Amniotic epithelial cell (primary cell): ENCODE measurements at places on chromosomes 6 and 20.
A peak's percentile ranks its signal among the peaks of the same experiment; 100 is the strongest.

DNA sequence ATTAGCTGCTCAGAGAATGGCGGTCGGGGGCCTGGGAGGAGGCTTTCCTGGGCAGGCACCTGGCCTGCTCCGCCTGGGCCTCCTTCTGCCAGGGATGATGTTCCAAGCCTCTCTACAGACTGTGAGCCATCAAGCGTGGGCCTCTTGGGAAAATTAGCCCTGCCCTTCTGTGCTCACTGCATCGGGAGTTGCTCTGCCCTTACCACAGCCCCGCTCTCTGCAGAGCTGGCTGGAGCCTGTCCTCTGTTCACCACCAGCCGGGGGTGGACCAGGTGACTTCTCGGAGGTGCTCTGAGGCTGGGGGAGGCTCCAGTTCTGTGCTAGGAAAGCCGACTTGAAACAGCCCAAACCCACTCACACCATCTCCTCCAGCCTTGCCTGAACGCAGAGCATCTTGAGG, 24.2 kb downstream of the MDGA1 start:
- DNase-seq = no peak

- peak; percentile 71 for DNase-seq
Observed at GRCh38 chr20:35463455-35464300, 8.3 kb downstream of the CEP250 start.

GRCh38 chr20:38094373-38094891, 60.9 kb downstream of the RPRD1B start:
- peak; percentile 74 for DNase-seq

DNA sequence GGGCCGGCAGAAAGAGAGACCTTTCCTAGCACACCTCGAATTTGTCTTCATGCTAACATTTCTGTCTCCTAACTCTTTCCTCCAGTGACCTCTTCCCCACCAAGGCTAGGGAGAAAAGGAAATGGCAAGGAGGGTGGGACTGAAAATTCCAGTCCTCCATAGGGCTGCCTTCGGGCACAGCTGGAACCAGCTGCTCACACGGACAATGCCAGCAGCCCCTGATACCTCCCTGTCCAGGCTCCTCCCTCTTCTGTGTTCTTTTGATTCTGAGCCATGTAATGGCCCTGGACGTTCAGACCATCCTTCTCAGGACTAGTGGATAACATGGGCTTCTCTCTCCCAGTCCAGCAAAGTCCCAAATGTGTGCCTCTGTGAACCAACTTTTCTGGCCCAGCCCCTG, 29.1 kb upstream of the PHACTR3 start:
- DNase-seq = no peak

DNA sequence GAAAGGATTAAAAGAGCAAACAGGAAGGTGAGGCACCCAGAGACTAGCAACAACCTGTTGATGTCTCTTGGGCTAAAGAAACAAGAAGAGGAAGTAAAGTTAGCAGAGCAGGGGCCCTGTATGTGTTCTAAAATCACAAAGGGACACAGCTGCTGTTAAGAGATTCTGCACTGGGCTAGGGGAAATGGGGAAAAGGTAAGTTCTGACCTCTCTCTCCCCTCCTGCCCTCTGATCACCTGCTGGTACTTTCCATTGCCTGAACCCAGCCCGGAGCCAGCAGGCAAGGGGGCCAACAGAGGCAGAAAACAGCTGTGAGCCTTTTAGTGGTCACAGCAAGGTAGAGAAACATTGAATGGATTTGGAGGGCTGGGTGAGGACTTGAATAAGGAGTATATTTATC, 13.5 kb upstream of the CNR1 start:
- no peak for DNase-seq

DNA sequence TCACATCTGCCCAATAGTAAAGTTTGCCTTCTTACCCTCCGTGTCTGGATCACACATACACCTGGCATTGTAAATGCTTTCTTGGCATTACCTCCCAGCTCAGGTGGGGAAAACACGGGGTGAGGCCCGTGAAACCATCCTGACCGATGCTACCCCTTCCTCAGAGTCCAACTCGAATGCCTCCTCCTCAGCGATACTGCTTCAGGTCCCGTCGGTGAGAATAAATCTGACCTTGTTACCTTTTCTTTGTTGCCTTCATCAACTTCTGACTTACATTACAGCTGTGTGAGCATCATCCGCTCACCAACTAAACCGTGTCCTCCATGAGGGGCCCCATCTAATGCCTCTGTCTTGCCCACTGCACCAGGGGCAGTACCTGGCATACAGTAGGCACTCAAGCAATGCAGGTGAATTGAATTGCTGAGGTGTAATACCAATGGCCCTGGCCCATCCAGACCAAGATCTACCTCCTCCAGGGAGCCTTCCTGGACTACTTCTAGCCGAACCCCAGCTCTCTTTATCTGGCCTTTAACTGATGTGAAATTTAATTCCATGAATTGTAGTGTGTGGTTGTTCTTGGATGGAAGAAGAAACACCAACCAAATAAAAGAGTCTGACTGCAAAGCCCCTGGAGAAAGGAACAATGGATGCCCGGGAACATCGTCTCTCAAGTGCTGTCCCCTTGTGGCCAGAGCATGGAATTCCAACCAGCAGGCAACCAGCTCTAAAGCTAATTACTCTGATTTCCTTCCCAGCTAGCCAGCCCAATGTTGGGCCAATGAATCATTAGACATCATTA, 141.5 kb downstream of the ANKRD60 start:
- no peak for DNase-seq

GRCh38 chr6:139686308-139686707, 311.9 kb upstream of the CITED2 start:
- peak; percentile 65 for DNase-seq

DNA sequence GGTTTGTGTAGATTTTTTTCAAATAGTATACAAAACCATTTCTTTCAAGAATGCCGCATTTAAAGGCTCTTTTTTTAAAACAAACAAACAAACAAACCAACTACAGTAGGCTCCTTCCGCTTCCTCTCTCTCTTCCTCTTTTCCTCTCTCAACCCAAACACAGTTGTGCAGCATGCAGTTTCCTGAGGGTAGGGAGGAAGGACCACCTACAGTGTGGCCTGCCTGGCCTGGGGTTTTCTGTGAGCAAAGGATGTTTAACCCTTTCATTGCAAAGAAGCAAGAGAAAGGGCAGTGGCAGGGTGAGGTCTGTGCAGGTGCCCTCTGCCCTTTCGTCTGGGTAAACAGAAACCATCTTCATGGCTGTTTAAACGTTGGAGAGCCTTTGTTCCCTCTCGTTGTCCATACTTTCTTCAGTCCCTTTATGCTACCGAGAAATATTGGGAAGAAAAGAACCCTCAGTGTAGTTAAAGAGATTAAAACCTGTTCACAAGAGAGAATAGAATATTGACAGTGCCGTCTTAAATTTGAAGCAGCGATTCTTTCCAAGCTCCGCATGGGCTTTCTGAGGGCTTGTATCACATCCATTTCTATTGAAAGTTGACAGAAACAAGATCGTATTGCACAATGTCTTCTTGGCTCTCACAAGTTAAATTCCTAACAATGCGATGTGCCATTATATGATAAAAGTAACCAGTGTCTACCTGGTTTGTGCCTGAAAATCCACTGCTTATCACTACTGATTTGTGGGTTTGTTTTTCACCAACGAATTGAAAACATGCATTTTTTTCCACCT, 215.5 kb upstream of the SNX9 start:
- no peak for DNase-seq

DNA sequence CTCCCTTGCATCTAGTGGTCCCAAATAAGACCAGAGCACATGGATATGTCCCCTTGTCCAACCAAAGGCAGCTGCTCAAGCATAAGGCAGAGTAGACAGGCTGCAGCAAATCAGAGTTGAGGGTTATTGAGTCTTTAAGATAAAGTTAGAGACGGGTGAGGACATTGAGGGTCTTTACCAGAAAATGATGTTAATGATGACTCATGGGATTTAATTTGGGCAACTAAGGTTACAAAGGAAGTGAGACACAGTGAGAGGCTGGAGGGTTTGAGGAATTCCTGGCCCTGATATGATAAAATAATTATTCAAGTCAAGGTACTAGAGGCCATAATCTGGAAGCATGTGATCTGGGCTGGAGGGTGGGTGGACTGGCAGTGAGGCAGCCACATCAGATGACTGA, 133.6 kb downstream of the ALDH8A1 start:
- no peak for DNase-seq

GRCh38 chr6:68144667-68145066, 490.4 kb upstream of the ADGRB3 start:
- DNase-seq = no peak

DNA sequence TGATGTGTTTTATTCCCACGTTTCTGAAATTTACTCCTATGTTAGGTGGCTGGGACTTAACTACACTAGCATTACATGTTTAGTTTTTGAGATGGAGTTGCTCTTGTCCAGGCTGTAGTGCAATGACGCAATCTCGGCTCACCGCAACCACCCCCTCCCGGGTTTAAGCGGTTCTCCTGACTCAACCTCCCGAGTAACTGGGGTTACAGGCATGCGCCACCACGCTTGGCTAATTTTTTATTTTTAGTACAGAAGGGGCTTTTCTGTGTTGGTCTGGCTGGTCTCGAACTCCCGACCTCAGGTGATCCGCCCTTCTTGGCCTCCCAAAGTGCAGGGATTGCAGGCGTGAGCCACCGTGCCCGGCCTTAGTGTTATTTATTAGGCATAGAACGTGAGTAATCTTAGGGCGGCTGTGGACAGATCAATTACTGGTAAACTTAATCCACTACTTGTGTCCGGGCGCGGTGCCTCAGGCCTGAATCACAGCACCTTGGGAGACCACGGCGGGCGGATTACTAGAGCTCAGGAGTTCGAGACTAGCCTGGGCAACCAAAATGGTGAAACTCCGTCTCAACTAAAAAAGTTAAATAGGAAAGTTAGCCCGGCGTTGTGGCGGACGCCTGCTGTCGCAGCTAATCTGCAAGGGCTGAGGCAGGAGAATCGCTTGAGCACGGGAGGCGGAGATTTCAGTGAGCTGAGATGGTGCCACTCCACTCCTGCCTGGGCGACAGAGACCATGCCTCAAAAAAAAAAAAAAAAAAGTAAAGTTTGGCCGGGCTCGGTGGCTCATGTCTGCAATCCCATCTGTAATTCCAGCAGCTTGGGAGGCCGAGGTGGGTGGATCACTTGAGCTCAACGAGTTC, 123.7 kb upstream of the BTN3A2 start:
- peak; percentile 93 for DNase-seq

- no peak for DNase-seq
Observed at GRCh38 chr20:41618807-41619311, 682 bp upstream of the CHD6 start.

DNA sequence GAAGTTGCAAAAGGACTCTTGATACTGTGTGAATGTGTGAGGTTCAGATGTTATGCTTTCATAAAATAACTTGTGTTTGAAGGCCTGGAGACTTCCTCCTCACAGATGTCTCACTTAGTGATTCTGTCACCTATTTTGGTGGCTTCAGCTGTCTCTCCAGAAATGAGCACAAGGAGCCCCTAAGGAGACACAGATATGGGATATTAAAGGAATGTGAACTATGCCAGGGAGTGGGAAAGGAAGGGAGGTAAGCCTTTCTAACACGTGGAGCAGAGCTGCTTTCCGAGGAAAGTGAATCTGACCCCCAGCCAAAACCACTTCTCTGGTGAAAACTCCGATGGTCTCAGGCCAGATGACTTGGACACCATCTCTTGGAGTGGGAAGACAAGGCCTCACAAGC, 10.5 kb upstream of the FOXO3 start:
- DNase-seq = no peak

DNA sequence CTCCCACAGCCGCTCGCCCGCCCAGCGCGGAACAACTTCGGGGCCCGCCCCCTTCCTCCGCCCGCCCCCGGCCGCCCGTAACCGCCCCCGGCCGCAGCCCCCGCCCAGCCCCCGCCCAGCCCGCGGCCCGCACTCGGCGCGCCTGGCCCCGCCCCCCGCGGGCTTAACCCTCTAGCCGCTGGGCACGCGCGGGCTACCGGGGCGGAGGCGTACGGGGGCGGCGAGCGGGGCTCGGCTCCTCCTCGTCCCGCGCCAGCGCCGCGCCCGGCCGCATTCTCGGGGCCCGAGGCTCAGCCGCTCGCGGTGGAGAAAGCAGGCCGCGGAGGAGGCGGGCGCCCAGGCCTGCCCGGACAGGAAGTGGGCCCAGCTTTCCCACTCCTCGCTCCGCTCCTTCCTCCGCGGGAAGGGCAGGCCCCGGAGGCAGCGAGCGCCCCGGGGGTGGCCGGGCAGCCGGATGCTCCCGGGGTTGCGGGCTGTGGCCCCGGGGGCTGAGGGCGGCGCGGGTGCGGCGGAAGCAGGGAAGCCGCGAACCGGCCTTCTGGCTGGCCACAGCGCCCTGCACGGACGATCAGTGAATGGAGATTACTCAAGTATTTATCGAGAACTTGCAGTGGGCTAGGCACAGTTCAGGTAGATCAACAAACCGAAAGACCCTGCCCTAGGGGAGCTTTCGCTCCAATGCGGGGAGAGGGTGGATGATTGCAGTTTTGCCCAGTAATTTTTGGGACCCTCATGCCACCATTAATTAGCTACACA, at the start of gene TRAM2:
Gene TRAM2 (minus strand): TSS at position 39 of the 756 bp plus-strand sequence. CDS start 145 bp downstream, outside the sequence.
- peak; percentile 75 for DNase-seq

GRCh38 chr20:49563015-49563980, 4.6 kb downstream of the PTGIS start:
- no peak for DNase-seq

DNA sequence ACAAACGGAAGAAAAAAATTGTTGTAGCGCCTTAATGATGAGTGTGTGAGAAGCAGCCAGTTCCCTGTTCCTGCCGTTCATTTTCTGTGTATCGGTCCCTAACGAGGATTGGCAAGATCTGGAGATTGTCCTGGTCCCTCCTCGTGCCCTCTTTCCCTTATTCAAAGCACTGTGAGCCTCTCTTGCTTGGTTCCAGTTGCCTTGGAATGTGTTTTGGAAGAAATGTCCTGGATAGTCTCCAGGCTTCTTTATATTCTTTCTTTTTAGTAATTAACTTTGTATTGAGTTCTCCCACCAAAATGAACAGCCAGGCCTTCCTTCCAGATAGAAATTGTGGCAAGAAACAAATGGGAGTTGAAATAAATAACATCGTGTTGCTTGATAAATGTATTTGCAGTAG, 348.3 kb downstream of the CDH26 start:
- DNase-seq = no peak

GRCh38 chr6:136465766-136466303, 84.4 kb downstream of the MAP7 start:
- no peak for DNase-seq

GRCh38 chr6:144343701-144344428, 58.7 kb downstream of the UTRN start:
- no peak for DNase-seq

- DNase-seq = no peak
Observed at GRCh38 chr6:104656235-104656634, 203.5 kb downstream of the HACE1 start.
